ENCODE measurements at places on chromosomes 3 and 15. TPM values are rescaled to one million over a fixed set of nuclear protein-coding genes. Genes with fewer than 3 reads are reported as not detected.
A peak's percentile ranks its signal among the peaks of the same experiment; 100 is the strongest.

GRCh38 chr3:183554377-183554776 lies 1.1 kb downstream of the KLHL6 start:
- peak overlapping the region; percentile 85 for H3K27ac ChIP-seq
- H3K36me3 ChIP-seq, result no peaks in the 10 kb centered on the region
- peak overlapping the region; percentile 31 for H3K4me3 ChIP-seq

GRCh38 chr3:100155128-100155527 lies 40.8 kb upstream of the FILIP1L start:
- DNase-seq, result no peak
- H3K4me3 ChIP-seq, result no peak overlapping the region
- no peaks in the 10 kb centered on the region for H3K27me3 ChIP-seq
- H3K4me1 ChIP-seq, result peaks cover 3% of the 10 kb centered on the region
- no peak overlapping the region for H3K27ac ChIP-seq

DNA sequence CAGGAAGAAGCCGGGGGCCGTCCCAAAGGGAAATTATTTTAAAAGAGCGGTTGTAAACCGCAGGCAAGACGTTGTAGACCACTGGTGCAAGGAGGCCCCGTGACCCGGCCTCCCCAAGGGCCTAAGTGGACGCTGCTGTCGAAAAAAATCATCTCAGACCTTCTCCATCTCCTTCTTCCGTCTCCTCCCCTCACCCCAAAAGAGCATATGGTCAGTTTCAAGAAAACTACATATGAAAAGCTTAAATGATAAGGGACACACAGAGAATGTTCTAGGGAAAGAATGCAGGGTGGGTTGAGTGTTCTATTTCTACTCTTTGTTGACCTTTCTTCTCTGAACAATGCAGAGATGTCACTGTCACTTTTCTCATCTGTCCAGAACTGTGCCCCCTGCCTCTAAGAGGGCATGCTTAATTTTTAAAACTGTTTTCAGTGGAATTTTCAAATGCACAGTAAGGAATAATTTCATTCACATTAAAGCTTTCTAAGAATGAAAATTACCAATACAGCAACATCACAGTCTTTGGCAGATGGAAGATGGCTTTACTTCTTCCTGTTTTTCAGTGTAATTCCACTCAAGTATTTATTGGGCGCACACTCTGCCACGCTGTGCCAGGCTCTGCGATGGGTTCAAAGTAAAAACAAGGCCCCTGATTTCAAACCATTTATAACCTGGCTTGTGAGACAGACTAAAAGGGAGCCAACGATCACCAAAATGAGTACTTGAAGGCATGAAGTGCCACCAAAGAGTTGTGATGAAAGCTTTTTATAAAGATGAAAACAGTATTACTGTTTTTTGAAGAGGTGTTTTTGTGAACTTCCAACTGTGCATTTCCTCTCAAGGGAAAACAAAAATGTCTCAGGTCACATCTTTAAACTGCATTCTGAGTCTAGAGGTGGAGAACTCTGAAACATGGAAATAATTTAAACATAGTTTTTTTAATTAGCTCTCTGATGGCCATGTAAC lies 891 bp upstream of the TOP2B start:
- no peaks in the 10 kb centered on the region for H3K27me3 ChIP-seq
- peak overlapping the region; percentile 99 for H3K27ac ChIP-seq
- peaks cover 21% of the 10 kb centered on the region for H3K4me1 ChIP-seq

GRCh38 chr3:50675179-50676030 lies 678 bp downstream of the DOCK3 start:
- DNase-seq, result peak; percentile 90
- peaks cover 28% of the 10 kb centered on the region for H3K27me3 ChIP-seq
- H3K4me3 ChIP-seq, result peak overlapping the region; percentile 50
- peaks cover 14% of the 10 kb centered on the region for H3K4me1 ChIP-seq
- no peaks in the 10 kb centered on the region for H3K36me3 ChIP-seq

- H3K4me3 ChIP-seq, result no peak overlapping the region
- H3K36me3 ChIP-seq, result no peaks in the 10 kb centered on the region
- no peak overlapping the region for H3K27ac ChIP-seq
- peaks cover 9% of the 10 kb centered on the region for H3K4me1 ChIP-seq
- DNase-seq, result no peak
Observed at GRCh38 chr3:184597829-184598573, 36.4 kb downstream of the EPHB3 start.

The ZBBX gene
- 0.31 TPM for total RNA-seq

The AHSG gene
- 1.1 TPM for total RNA-seq

The ARNT2 gene
- total RNA-seq, result 4.7 TPM

The ASB14 gene
- 1.2 TPM for total RNA-seq
